Breast epithelium (tissue), 4 donors: ENCODE measurements at places on chromosomes 3 and 15. TPM values are rescaled to one million over a fixed set of nuclear protein-coding genes. Genes with fewer than 3 reads are reported as not detected.
A peak's percentile ranks its signal among the peaks of the same experiment; 100 is the strongest.

MCF2L2 gene
- total RNA-seq = 0.64 TPM

CSPG4 gene
- 42.9 TPM for total RNA-seq

ABHD14A gene
- total RNA-seq = 17.1 TPM

CELF6 gene
- 2.6 TPM for total RNA-seq

SMCO1 gene
- total RNA-seq = not detected

KAT2B gene
- 34.0 TPM for total RNA-seq

DUOX1 gene
- total RNA-seq = 0.80 TPM

GRM7 gene
- total RNA-seq = 1.1 TPM

PCCB gene
- total RNA-seq = 24.9 TPM

DNA sequence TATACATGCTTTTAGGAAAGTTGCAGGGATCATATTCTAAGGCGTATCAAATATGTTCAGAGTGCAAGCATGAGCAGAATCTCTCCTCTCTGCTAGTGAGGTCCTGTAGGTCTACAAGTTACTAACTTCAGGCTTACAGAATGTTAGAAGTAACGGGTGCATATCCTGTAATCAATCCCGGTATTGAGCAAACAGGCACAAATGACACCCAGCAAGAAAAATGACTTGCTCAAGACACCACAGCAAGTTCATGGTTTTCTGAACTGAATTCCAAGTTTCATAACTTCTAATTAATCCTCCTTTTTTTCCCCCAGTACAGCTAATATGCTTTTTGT is 353.9 kb upstream of the TPRG1 start:
- DNase-seq = no peak

GRCh38 chr3:127487196-127487595 is 103.3 kb downstream of the TPRA1 start:
- no peak for DNase-seq

GRCh38 chr15:47493357-47494247 is 223.7 kb upstream of the SEMA6D start:
- no peak for DNase-seq

- no peak for DNase-seq
These were observed 20.1 kb upstream of the PPIB start for GRCh38 chr15:64182859-64183370.

DNA sequence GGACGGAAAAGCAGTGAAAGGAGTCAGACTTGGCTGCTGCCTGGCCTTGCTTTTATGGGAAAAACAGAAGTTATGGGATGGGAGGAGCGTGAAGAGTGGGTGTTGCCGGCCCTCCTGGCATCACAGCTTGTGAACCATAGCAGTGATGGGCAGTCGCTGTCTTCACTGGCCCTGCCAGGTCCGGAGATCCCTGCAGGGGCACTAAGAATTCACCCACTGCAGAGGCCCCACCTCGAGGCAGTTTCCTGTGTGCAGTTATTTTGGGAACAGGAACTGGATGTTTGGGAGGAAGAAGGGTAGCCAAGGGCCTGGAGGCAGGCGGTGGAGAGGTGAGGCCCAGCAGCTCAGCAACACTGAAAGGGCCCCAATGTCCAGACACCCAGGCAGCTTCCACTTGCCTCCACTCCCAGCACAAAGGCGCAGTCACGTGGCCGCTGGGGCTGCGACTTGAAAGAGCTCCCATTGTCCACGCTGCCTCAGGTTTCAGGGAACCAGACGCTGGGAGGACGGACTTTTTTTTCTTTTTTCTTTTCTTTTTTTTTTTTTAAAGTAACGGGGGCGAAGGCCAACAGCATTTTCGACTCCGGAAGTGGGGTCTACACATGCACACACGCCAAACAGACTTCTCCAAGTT is 255.6 kb downstream of the ZNF621 start:
- DNase-seq = peak; percentile 79

- peak; percentile 87 for DNase-seq
These were observed 8.9 kb upstream of the RTP3 start for GRCh38 chr3:46488735-46489361.

GRCh38 chr3:152213938-152214337 is 54.8 kb upstream of the MBNL1 start:
- DNase-seq = no peak

- peak; percentile 44 for DNase-seq
These were observed 79.8 kb upstream of the NR2E3 start for GRCh38 chr15:71730277-71731144.

GRCh38 chr15:66925721-66926120 is 139.7 kb upstream of the SMAD3 start:
- DNase-seq = no peak

DNA sequence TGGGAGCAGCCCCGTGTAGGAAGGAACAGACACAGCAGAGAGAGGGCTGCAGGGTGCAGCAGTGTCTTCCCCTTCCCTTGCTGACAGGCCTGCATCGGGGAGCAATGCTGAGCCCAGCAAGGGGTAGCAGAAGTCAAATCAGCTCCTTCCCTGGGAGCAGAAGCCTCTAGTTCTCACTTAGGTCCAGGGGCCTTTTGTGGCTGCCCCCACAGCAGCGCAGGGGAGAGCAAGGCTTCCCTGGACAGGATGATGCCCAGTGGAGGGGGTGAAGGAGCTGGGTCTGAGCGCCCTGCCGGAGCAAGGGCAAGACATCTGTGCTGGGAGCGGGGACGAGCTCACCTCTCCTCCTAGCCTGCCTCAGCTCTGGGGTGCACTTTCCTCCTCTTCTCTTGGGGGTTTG is 827 bp downstream of the PLCB2 start:
- DNase-seq = no peak

GRCh38 chr3:42438193-42438592 is 27.8 kb upstream of the LYZL4 start:
- no peak for DNase-seq

DNA sequence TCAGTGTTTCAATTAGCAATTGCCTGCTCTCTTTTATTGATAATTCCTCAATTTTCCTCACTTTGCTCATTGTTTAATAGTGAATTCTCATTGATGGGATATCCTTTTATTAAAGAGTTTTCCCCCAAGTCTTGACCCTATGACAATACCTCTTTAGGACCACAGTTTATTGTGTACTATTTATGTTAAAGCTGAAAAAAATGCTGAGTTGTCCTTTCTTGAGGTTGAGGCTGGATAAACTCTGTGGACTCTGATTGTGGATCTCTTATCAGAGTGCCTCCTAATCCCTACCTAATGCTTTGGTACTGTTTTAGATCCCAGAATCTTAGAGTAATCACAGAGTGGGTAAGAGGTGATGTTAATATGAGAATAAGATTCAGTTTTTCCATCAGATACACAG is 416.3 kb upstream of the GBE1 start:
- no peak for DNase-seq

- no peak for DNase-seq
These were observed 32.8 kb downstream of the CDIN1 start for GRCh38 chr15:36612063-36612788.

DNA sequence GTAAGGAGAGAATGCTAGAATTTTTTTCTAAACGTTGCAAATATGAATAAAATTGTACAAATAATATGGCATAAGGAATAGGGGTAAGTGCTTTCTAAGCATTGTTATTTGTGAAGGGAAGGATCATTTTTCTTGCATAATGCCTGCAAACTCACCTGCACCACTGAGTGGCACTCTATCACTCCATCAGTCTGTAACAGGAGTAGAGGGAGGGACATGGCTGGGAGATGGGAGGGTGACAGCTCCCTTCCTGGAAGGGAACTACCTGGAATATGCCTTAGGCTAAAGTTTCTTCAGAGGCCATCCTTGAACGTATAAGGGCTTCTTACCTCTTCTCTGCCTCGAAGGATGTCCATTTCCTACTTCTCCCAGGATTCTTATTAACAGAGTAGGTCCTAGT is 3.0 kb downstream of the NAALADL2 start:
- peak; percentile 57 for DNase-seq

GRCh38 chr3:78978037-78978436 is 789.8 kb downstream of the ROBO1 start:
- DNase-seq = no peak

- no peak for DNase-seq
These were observed 116.1 kb upstream of the IL12A start for GRCh38 chr3:159872374-159873109.

GRCh38 chr3:121269389-121269788 is 276.4 kb downstream of the POLQ start:
- no peak for DNase-seq

- DNase-seq = peak; percentile 93
These were observed 778 bp upstream of the THBS1 start for GRCh38 chr15:39580117-39580484.

GRCh38 chr15:53807501-53807900 is 48.0 kb upstream of the WDR72 start:
- no peak for DNase-seq

DNA sequence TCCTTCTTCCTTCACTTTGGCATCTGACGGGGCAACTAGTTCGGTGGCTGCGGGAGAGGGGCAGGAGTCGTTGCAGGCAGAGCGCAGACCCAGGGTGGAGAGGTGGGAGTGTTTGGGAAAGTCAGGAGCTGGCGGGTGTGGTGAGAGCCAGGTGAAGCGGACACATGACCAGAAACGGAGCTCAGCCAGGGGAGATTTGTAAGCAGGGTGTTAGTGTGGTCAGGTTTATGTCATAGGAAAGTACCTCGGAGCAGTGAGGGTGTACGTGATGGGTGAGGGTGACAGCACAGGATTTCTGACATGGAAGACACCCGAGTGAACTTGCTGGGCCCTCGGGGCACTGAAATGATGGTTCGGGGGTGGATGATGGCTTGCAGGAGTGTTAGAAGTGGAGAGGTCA is 247.4 kb upstream of the TPM1 start:
- no peak for DNase-seq

DNA sequence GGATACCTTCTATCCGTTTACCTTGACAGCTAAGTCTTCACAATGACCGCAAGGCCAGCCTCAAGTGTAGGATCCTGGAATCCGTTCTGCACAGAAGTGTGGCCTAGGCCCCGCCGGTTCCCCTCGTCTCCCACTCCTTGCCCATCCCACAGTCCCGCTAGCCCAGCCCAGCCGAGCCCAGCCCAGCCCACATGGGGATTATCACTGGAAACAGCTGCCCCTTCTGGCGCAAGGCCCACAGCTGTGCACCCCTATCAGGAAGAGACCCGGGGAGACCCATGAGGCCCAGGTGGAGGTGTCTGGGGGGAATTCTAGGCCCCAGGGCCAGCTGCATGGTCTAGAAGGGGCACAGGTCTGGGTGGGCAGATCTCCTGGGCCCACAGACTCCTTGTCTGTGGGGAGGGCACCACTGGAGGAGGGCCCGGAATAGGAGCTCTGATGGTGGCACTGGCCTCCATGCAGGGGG is 27.9 kb upstream of the KLF13 start:
- peak; percentile 34 for DNase-seq

DNA sequence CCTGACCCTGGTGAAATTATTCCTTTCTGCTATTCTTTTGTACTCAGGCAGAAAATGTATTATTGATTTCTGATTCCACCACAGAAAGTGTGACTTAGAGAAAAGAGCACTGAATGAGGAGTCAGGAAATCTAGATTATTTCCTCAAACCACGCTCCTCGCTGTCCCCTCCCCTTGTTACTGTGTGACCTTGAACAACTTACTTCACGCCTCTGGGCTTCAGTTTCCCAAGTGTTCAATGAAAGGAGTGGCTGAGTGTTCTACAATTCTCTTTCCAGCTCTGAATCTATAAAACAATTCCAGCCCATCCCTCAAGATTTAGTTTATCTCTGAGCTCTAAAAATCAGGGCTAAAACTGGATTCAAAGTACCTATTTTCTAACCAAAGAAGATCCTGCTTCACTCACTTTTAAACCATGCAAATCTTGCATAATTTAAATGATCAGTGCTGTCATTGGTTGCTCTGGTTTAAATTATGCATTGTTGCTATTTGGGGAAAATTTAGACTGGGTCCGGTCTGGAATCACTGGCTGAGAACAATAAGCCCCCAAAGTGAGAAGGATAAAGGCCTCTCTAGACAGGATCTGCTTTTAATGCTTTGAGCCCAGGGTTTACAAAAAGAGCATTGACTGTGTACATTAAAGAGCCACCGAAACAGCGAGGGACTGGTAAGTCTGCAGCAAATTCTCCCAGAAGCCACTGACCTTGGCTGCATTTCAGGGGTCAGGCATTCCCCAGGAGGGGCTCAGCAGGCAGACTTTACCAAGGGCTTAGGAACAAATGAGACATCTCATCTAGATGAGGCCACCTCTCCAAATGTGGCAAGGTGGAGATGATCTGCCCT is 3.2 kb downstream of the TNIK start:
- DNase-seq = no peak

DNA sequence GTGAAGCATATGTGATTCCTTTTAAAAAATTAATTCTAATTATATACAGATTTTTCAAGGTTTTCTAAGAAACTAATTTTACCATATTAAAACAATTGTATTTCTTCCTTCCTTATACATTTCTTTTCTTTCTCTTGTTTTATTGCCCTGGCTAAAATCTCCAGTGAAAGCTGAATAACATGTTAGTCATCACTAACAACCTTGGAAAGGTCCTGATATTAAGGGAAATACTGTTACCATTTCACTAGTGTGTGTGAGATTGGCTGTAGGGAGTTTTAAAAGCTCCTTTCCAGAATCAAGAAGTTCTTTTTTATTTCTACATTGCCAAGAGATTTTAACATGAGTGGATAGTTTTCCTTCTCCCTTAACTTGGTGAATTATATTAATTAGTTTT is 229.7 kb upstream of the EIF1B start:
- no peak for DNase-seq

DNA sequence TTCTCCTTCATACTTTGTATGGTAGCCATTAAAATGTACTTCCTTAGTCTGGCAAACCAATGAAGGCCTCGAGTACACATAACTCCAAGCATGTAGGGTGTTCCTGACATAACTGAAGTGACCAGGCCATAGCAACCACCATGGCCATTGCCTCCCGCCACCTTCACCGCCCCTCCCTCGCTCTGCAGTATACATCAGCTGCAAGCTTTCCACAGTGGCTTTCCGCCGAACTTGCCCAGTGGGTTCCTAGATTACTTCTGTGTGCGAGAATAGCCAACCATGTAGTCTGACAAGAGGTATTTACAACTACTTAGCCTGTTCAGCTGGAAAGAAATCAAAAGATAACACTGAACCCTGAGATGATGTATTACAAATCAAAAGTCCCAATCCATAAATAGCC is 3.4 kb upstream of the CTNNB1 start:
- no peak for DNase-seq

- DNase-seq = no peak
These were observed 37.3 kb downstream of the THSD4 start for GRCh38 chr15:71152542-71152941.
